ENCODE measurements at places on chromosomes 1 and 21.

- peak; percentile 23 for ATAC-seq
Measured at GRCh38 chr1:213987422-213987926, 299 bp upstream of the PROX1 start.

DNA sequence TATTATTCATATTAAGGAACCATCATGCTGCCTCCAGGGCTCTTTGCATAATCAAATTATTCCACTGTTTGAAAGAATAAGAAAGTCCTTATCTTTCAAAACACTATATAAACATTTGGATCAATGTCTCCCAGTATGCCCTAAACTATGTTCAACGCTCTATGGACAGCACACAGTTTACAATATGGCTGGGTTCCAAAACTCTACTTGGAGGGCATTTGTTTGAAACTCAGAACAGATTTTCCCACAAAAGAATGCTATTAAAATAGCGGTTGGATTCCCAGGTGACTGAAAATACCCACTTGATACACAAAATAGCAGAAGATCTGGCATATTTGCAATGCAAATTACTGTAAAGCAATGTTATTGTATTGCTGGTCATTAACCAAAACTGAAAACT, 3.2 kb downstream of the HAO2 start:
- no peak for ATAC-seq

GRCh38 chr1:233421293-233421692, 93.8 kb downstream of the MAP3K21 start:
- ATAC-seq, result no peak

DNA sequence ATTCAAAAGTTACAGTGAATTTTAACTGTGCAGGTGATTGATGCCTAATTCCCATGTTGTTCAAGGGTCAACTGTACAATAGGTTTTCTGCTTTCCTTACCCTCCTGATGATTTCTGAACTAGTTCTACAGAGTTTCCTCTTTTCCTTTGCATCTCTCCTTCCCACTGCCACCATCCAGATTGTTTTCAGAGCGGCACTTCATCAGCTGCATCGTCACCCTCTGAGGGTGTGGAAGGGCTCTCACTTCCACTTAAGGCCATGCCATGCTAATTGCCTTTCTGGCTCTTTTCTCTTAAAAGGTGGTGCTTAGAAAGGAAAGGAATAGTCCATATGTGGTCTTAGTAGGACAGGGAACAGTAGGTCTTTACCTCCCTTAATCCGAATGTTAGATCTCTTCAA, 39.1 kb downstream of the DISC1 start:
- ATAC-seq, result no peak

DNA sequence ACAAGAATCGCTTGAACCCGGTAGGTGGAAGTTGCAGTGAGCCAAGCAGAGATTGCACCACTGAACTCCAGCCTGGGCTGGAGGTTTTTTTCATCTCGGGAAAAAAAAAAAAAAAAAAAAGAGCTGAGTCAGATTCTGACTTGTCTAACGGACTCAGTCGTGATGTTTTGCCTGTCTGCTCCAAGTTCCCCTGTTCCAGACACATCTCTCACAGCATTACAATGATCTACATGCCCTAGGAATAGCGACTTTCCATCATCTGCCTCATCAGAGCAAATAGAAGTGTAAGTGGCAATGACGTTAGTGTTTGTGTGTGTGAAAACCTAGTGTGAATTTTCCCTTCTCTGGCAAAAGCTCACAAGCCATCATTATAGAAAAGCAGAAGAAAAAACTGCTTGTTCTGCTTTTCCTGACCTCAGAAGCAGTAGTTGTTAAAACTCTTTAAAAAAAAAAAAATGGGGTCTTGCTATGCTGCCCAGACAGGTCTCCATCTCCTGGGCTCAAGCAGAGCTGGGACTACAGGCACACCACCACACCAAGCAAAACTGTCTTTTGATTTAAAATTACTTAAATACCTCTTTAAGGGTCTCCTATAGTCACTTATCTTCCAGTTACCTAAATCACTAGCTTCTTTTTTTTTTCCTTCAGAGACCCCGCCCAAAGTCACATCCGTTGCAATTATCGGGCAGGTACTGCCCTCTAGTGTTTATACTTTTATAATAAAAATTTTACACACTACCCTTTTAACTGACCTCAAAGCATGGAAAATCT, 37.3 kb downstream of the PLEKHO1 start:
- ATAC-seq, result peak; percentile 82

- no peak for ATAC-seq
Measured at GRCh38 chr1:29133861-29134694, 10.4 kb upstream of the TMEM200B start.

DNA sequence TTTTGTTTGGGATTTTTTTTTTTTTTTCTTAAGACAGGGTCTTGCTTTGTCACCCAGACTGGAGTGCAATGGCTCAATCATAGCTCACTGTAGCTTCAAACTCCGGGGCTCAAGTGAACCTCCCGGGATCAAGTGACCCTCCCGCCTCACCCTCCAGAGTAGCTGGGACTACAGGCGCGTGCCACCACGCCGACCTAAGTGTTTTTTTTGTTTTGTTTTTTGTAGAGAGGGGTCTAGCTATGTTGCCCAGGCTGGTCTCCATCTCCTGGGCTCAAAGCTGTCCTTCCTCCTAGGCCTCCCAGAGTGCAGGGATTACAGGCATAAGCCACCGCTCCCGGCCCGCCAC, 776 bp downstream of the HLCS start:
- ATAC-seq, result peak; percentile 22

DNA sequence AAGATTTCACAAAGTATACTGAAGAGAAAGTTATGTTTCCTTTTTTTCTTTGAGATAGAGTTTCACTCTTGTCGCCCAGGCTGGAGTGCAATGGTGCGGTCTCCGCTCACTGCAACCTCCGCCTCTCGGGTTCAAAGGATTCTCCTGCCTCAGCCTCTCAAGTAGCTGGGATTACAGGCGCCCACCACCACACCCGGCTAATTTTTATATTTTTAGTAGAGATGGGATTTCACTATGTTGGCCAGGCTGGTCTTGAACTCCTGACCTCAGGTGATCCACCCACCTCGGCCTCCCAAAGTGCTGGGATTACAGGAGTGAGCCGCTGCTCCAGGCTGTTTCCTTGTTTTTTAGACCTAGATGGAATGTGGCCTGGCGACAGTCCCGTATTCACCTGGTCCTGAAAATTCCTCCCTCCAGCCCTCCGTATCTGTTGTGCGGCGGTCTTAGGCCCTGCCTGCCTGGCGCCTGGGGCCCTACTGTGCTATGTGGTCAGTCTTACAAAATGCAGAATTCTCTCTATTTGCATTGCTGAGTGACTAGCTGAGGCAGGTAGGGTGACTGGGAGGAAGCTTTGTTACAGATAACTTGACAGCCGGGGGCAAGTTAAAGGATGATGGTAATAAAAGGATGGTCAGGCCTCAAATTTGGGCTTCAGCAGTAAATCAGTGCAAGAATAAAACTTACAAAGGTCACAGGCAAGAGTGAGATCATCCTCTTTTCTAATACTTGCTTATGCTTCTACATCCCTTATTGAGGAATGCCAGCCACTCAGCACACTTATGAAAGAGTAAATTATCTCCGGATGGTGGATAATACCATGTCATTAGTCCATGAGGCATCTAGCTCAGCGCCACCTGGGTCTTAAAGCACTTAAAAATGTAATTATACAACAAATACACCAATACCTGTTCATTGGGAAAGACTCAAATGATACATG, 30.3 kb downstream of the PARK7 start:
- no peak for ATAC-seq

GRCh38 chr1:117664314-117664713, 58.5 kb downstream of the TENT5C start:
- peak; percentile 84 for ATAC-seq

DNA sequence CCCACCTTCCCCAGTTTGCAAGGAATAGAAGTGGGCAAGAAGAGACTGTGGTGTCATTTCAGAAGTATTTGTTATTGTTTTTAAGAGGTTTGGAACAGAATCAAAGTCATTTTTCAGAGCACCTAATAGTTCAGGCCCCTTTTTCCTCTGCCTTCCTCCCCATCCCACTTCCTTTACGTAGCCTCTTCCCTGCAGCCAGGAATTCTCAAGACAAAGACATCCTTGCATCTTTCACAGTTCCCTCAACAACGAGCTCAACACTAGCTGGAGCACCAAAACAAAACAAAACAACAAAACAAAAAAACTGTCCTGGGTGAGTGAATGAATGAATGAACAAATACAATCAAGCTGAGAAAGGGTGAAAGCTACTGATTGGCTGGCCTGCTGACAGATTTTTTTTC, 7.0 kb downstream of the PALMD start:
- ATAC-seq, result no peak

- ATAC-seq, result no peak
Measured at GRCh38 chr1:30315185-30315960, 408.0 kb downstream of the MATN1 start.

DNA sequence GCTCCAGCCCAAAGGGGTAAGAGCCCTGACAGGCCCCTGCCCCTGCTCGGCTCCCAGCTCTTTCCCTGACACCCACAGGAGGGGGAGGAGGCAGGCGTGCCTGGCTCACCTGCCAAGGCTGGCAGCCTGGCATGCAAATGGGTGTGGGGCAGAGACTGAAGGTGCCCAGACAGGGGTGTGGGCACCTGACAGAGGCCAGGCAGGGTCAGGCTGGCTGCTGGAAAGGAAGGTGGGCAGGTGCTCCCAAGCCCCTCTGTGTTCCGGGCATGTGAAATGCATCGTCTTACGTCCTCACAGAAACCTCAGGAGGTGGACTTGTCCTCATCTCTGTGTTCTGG, 19.4 kb upstream of the CASZ1 start:
- no peak for ATAC-seq

- peak; percentile 77 for ATAC-seq
Measured at GRCh38 chr1:226912587-226913176, 27.4 kb upstream of the COQ8A start.

GRCh38 chr21:44423941-44424607, 31.2 kb upstream of the LRRC3 start:
- ATAC-seq, result no peak

DNA sequence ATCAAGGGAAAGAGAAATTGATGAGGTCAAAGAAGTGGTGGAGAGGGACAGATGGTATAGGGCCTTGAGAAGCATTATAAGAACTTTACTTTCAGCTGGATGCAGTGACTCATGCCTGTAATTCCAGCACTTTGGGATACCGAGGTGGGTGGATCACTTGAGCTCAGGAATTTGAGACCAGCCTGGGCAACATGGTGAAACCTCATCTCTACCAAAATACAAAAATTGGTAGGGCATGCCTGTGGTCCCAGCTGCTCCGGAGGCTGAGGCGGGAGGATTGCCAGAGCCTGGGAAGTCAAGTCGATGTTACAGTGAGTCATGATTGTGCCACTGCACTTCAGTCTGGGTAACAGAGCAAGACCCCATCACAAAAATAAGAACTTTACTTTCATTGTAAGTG, 5.7 kb downstream of the TMEM50A start:
- no peak for ATAC-seq

GRCh38 chr1:7490576-7490975, 280.5 kb upstream of the VAMP3 start:
- no peak for ATAC-seq

GRCh38 chr1:115879977-115880376, 39.1 kb upstream of the NHLH2 start:
- no peak for ATAC-seq

DNA sequence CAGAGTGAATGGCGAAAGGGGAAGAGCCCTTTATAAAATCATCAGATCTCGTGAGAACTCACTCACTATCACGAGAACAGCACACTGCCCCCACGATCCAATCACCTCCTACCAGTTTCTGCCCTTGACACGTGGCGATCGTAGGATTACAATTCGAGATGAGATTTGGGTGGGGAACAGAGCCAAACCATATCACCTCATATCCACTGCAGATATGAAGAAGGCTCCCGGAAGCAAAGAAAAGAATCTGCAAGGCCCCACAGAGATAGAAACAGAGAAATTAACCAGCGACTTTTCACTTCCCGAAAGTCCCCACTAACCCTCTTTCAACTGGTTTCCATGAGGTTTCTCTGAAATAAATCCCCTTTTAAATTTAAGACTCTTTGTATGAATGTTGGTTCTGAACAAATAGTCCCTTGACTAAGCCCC, 86.2 kb upstream of the IRF2BP2 start:
- no peak for ATAC-seq

DNA sequence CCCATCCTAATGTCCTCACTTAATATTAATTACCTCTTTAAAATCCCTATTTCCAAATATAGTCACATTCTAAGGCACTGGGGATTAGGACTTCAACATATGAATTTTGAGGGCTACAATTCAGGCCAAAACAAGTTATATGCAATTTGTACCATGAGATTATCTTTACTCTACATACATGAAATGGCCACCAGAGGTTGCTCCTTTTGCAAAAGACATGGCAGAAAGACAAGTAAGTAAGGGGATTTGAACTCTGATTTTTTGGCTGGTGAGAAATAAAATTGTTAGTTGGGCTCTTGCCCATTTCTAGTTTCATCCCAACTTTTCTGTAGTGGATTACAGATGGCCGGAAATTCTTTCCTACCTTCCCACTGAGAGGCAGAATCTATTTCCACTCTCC, 4.8 kb upstream of the ALG6 start:
- ATAC-seq, result no peak

- no peak for ATAC-seq
Measured at GRCh38 chr1:50183378-50184133, 74.8 kb downstream of the ELAVL4 start.

DNA sequence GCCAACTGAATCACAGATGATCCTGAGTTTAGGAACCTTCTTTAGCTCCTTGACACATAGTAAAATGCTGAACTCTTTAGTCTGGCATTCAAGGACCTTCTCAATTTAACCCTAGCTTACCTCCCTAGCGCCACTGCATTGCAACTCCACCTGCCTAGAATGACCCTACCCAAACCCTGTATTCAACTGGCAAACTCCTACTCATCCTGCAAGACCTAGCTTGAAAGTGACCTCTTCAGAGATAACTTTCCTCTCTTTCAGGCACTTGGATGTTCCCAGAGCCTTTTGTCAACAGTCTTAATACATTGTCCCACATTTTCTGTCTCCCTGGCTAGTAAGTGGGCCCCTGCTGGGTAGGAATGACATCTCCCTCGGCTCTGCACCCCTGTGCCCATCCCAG, 19.7 kb downstream of the TRIM62 start:
- ATAC-seq, result no peak

DNA sequence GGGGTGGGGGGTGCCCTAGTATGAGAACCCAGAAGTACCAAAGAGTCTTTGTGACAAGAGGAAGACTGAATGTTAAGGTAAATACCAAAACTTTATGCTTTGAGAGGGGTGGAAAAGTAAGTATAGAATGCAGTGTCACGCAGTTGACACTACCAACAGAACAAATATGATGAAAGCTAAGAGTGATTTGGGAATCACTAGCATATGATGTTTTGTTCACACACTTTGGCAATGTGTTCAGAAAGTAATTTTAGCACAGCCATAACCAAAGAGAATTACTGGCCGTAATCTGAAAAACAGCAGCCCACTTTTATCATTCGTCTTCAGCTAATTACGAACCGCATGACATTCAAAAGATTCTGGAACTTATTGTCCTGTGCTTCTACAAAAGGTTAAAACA, 59.5 kb downstream of the ENAH start:
- ATAC-seq, result no peak

Data from activated T-helper 17 cell treated with anti-CD3 and anti-CD28 coated beads, Interleukin-2, amount 50 U/mL, for 72 hours (primary cell).